NCI-H69 (cell line): ENCODE measurements at places on chromosomes 6 and 20.

DNA sequence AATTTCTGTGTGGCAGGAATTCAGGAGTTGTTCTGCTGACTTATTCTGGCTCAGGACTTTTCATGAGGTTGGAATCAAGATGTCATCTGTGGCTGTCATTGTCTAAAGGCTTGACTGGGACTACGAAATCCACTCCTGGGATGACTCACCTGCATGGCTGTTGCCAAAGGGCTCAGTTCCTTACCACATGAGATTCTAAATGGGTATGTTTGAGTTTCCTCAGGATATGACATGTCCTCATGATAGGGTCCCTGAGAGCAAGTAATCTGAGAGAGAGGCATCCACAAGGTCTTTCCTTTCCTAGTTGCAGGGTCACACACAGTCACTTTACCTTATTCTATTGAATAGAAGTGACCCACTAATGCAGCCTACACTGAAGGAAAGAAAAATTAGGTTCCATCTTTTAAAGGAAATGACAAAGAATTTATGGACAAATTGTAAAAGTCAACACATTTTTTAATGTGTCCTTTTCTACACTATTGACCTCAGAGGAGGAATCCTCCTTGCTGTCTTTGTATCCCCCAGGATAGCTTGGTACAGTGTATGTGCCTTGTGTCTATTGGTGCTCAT, 1025.0 kb upstream of the GJE1 start:
- peak; percentile 14 for DNase-seq

- DNase-seq, result peak; percentile 82
These were observed 359.8 kb downstream of the ZFAND3 start for GRCh38 chr6:38179300-38179699.

GRCh38 chr6:43308101-43308989, at the start of gene CRIP3:
CRIP3 (minus strand) TSS chr6:43308826; CDS start chr6:43308792, 34 bp downstream.
- peak; percentile 81 for DNase-seq

DNA sequence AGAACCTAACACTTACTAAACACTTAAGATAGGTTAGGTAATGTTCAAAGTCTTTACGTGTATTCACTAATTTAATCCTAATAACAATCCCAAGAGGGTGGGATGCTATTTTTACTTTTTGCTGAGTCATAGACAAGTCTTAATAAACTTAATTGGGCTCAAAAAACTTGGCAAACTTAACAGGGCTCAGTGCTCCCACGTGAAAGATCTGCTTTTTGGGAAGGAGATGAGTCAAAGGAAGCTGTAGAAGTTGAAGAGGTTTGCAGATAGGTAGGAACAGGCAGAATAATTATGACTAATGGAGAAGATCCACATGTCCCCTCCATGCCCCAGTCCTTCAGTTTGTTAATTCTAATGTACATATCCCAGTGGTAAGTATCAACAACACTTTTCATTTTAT, 44.5 kb upstream of the STMND1 start:
- DNase-seq, result no peak

DNA sequence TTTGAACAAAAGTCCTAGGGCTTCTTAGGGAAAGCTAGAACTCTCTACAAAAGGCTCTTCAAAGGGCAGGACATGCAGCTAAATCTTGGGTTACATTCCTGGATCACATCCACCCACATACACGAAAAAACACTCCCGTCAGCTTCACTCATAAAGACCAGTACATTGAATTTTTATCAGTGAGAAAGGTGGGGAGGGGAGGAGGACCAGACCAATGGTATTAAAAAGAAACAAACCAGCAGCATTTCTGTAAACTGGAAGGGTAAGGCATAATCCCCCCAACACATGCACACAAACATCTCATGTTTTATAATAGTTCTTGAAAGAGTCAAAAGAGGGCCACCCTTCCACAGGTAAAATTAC, 31.6 kb downstream of the MYLK4 start:
- DNase-seq, result no peak

DNA sequence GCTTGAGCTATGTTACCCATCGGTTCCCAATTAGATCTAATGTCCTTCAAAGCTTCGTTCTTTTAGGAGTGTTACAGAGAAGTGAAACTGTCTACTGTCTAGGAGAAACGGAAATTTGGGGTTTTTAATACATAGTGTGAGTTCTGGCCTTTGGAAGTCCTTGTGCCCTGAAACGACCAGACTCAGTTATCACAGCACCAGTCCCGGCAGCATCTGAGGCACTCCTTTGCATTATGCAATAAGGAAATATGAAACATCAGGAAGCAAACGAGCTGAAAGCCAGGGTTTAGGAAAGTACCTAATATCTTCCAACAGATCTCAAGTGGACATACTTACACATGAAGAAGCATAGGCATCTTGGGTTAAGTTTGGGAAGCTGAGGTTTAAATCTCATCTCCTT, 61.8 kb upstream of the ADGRF1 start:
- DNase-seq, result no peak

DNA sequence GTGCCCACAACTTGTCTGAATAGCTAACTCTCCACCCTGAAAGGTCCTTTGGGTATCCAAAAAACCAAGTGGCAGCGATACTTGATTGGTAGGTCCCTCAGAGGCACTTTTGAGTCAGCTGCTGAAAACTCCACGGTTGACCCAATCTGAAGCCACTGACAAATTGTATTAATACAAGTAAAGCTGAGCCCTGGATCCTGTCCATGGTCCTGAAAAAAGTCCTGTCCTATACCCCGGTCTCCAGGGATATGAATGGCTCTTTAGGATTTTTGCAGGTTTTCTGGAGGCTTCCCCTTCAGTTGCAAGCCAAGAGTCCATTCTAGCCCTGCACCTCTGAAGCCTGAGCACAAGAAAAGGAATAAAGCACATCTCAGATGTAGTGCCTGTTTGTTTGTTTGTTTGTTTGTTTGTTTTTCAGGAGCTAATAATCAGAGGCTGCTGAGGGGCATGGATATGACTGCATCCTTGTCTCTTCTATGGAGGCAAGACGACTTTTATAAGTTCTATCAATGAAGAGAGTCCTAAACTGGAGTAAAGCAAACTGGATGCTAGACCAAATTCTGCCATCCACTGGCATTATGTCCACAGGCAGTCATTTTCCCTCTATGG, 1.7 kb upstream of the SLC12A5 start:
- no peak for DNase-seq
